ENCODE measurements at places on chromosomes 7 and 10.

- DNase-seq = no peak
These were observed 165.4 kb downstream of the GLI3 start for GRCh38 chr7:42071372-42072261.

DNA sequence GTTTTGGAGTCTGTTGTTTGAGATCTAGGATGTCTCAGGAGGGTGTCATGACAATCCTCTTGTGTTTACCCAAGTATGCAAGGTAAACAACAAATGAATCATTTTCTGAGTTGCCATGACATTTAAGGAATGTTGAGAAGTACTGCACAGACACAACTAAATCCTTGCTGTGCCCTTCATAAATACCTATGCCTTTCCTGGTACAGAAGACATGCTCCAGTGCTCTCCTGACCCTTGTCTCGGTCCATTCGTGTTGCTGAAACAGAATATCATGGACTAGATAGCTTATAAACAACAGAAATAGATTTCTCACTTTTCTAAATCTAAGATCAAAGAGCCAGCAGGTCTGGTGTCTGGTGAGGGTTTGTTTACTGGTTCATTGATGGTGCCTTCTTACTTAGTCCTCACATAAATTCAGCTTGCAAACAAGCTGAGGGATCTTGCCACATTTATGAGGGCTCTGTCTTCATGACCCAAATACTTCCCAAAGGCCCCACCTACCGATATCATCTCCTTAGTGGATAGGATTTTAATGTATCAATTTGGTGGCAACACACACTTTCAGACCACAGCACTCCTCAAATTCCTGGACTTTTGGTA, 341.8 kb upstream of the SEMA3A start:
- DNase-seq = no peak

DNA sequence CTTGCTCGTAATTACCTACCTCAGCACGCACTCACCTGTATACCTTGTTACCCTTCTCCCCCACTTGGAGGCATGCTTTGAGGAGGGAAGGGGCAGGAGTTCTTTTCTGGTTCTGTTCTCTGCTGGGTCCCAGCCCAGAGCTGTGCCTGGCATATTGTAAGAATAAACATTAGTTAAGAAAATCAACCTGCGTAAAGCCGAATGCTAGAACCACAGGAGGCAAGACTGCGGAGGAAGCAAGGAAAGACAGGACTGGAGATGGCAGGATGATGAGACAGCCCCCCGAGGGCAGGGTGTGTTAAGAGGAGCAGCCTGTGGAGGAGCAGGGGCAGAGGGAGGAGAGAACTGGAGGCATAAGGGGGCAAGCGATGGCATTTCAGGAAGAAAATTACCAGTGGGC, 9.5 kb downstream of the C10orf53 start:
- no peak for DNase-seq

GRCh38 chr10:3568392-3568791, 216.6 kb downstream of the KLF6 start:
- no peak for DNase-seq

- no peak for DNase-seq
These were observed 79.3 kb upstream of the SLC25A13 start for GRCh38 chr7:96401200-96401599.

GRCh38 chr10:95172851-95173250, 21.2 kb upstream of the ACSM6 start:
- DNase-seq = no peak

DNA sequence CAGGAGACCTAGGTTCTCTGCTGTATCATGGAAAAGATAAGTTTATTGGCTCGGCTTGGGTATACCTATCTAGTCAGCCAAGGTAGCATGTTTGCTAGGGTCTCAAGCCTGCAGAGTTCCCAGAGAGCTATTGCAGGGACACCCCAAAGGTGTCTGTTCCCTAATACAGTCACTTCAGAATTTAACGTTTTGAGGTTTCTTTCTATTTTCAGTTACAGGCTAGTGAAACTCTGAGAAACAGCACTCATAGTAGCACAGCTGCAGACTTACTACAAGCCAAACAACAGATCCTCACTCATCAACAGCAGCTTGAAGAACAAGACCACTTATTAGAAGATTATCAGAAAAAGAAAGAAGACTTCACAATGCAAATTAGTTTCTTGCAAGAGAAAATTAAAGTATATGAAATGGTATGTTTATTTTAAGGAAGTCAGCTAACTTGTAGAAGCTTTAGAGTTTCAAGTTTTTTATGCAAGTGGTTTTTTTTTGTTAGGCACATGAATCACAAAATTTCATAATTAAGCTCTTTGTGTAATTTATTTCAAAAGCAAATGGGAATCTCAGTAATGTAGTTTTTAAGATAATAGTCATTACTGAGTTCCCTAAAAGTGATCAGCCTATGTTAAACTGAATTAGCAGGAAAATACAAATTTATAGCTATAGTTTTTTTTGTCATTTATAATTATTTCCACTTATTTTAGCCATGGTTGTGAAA, 54.9 kb downstream of the AKAP9 start:
- no peak for DNase-seq

DNA sequence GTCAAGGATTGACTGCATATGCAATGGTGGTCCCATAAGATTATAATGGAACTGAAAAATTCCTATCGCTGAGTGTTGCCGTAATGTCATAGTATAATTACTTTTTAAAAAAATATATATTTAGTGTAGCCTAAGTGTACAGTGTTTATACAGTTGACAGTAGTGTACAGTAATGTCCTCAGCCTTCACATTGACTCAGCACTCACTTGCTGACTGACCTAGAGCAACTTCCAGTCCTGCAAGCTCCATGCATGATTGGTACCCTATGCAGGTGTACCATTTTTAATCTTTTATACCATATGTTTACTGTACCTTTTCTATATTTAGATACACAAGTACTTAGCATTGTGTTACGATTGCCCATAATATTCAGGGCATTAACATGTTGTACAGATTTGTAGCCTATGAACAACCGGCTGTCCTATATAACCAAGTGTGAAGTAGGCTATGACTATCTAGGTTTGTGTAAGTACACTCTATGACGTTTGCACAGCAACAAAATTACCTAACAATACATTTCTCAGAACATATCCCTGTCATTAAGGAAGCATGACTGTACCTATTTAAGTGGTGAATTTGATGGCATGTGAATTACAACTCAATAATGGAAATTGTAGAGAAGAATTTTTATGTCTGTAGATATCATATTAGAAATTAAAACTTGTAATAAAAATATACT, 40.9 kb downstream of the CCNY start:
- no peak for DNase-seq

DNA sequence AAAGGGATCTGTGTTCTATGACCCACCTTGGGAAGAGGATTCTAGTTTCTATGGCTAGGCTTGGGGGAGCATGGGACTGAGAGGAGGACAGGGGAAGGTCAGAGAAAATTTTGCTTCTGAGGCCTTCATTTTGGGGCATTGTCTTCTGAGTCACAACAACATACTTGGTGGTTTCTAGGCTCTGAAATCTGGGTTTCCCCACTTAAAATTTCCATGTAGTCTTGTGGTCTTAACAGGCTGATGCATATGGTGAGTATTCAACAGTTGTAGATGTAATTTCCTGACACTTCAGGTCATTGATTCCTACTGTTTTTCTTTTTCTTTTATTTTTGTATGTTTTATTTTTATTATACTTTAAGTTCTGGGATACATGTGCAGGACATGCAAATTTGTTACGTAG, 88.5 kb downstream of the ANKRD7 start:
- DNase-seq = no peak

GRCh38 chr7:86137343-86137742, 506.4 kb upstream of the GRM3 start:
- no peak for DNase-seq

DNA sequence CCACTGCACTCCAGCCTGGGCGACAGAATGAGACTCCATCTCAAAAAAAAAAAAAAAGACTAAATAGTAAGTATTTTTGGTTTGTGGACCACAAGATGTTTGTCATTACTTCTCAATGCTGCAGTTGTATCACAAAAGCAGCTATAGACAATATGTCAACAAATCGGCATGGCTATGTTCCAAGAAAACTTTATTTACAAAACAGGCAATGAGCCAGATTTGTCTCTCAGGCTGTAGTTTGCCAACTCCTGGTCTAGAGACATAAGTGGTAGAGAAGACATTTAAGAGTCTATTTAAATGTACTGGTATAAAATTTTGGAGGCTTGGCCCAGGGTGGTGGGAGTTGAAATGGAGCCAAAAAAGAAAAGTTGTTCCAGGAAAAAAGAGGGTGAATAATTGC, 185.8 kb downstream of the SORCS1 start:
- no peak for DNase-seq

- no peak for DNase-seq
These were observed 85.3 kb downstream of the SEMA3C start for GRCh38 chr7:80833289-80834268.

- no peak for DNase-seq
These were observed 261.2 kb upstream of the NEBL start for GRCh38 chr10:21158301-21158700.

DNA sequence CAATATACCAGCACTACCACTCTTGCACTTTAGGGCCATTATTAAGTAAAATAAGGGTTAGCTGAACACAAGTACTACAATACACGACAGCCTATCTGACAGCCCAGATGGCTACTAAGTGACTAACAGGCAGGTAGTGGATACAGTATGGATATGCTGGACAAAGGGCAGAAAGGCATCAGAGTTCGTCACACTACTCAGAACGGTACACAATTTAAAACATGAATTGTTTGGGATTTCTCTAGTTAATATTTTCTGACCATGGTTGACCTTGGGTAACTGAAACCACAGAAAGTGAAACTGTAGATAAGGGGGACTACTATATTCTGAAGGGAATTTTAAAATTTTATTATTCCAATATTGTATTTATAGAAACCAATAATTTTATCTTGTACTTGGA, 101.3 kb upstream of the SKAP2 start:
- no peak for DNase-seq

DNA sequence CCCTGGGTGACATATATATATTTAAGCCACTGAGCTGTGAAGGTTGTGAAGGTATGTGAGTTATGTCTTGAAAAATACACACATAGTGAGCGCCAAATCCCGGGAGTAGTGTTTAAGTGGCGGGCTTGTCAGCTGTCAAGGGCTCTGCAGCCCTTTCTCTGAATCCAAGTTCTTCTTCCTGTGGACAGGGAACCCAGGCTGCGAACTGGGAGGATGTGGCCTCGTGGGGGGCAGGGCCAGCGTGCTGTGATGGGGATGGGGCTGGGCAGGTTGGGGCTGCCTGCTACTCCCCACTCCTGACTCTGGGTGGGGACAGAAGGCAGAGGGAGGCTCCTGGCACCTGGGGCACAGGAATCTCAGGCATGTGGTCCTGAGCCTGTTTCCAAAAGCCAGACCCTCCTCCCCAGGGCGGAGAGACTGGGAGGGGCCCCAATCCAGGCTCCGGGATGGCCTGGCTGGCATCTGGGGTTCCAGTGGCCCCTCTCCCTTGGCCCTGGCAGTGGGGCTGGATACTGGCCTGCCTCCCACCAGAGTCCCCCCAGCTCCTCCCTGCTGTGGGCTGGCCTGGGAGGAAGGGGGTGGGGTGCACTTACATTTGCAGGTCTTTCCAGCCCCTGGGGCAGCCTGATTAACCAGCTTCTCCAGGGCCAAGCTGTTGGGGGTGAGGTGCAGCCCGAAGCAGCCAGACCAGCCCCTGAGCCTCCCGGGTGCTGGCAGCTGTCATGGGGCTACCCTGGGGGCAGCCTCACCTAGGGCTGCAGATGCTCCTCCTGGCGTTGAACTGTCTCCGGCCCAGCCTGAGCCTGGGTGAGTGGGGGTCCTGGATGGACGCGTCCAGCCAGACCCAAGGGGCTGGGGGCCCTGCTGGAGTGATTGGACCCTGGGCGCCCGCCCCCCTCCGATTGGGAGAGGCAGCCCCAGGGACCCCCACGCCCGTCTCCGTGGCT, at the start of gene UPK3B:
Gene UPK3B, plus strand, starts transcription at position 622 of the 947 bp plus-strand sequence. Its CDS starts 101 bp downstream, at position 723.
- no peak for DNase-seq

GRCh38 chr7:141737836-141738591, at the start of gene SSBP1:
Gene SSBP1 (plus strand): TSS chr7:141738358. CDS start chr7:141739167, 809 bp downstream.
- DNase-seq = peak; percentile 96

- no peak for DNase-seq
These were observed 884.6 kb upstream of the GHITM start for GRCh38 chr10:83254698-83255097.
